ENCODE measurements at places on chromosomes 1 and 21.

DNA sequence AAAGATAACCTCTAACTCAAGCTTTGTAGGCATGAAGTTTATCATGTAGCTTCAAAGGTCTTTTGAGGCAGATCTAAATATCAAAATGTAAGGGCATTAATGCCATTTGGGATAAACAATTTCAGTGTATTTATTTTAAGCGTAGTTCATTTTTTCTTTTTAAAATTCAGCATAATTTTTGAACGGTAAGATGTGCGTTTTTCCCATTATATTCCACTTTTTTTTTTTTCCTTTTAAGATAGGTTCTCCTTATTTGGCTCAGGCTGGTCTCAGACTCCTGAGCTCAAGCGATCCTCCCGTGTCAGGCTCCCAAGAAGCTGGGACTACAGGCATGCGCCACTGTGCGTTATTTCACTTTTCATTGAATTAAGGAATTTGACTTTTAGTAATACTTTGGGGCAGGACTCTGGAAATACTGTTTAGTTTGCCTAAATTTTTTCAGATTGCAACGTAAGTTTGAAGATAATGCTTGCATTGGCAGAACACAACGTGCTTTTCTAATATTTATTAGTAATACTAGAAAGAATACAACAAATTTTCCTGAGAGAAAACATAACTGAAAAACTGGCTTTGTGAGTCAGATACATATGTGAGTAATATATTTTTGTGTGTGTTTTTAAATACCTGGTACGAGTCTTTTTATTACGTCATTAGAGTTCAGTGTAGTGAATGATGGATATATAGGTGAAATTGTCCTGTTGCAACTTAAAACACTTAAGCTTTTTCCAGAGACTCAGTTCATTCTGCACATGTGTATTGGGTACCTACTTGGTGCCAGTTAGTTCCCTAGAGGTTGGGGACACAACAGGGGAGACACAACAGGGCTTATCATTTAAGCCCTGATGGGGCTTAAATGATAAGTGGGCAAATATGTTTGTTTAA lies 2.2 kb downstream of the RALGPS2 start:
- no peak for DNase-seq

DNA sequence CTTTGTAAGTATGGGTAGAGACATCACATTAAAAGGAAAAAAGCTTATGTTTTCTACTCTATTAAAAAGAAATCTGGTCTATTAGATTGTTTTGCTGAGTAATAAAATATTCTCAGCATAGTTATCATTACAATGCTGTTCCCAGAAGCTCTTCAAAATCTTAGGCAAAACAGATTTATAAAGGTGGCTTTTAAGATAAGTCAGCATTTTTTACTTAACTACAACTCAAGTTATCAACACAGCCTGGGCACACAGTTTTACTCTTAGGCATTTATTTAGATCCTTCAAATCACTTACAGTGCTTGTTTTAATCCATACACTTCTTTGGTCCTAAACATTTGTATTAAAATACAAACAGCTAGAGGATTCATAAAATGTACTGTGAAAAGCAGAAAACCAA lies 534.8 kb upstream of the NCAM2 start:
- DNase-seq, result no peak

GRCh38 chr1:153933430-153933829 lies 10.7 kb upstream of the GATAD2B start:
- no peak for DNase-seq

- DNase-seq, result no peak
Measured at GRCh38 chr21:42397746-42398394, 2.0 kb upstream of the TMPRSS3 start.

DNA sequence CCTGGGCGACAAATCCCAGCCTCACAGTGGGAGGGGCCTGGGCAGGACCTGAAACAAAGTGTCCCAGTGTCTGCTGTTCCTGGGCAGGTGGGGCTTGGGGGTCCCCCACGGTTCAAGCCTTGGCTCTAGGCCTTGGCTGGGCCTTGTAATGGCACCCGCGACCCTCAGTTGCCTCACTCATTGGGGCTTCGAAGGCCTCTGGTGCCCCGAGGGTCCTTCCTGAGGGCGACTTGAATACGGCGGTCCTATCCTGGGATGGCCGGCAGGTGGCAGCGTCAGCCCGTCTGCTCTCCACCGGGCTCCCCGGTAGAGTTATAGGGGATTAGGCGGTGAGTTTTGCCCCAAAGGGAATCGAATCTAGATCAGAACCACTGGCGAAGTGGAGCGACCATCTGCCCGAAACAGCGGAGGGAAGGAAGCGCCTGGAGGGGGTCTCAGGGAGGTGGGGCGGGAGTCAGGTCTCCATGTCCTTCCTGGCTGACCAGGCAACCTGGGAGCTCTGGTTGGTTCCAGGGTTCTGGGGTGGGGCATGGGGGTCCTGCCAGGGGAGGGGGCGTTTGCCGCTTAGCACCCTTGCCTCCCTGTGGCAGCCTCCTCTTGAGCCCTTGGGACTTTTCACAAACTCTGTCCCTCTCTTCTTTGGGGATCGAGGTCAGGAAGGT lies 2.1 kb upstream of the PEX10 start:
- DNase-seq, result peak; percentile 88

GRCh38 chr1:16090076-16090826 lies 16.8 kb upstream of the FAM131C start:
- DNase-seq, result no peak

- no peak for DNase-seq
Measured at GRCh38 chr1:44389437-44389836, 15.6 kb upstream of the RNF220 start.

DNA sequence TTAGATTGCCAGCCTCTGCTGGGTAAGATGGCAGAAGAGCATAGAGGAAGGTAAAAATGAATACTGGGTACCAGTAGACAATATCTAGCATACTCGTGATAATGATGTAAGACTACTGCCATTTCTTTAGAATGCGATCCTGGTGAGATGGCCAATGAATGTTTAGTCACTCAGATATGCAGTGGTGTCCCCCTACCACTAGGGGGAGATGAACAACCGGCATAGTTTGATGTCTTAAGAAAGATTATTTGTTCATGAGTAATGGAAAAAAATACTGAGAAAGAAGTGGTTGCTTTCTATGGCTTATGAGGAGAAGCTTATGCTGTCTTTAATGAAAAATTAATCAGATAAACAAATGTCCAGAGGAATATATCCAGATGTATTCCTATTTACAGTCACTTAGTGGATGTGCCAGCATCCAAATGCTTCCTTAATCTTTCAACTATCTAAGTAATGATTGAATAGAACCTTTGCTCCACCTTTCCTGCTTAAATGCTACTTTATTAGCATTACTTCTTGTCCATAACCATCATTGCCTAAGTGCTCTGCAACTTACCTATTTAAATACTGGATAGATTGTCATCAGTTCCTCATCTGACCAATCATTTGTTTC lies 256.6 kb downstream of the ST6GALNAC3 start:
- peak; percentile 60 for DNase-seq

DNA sequence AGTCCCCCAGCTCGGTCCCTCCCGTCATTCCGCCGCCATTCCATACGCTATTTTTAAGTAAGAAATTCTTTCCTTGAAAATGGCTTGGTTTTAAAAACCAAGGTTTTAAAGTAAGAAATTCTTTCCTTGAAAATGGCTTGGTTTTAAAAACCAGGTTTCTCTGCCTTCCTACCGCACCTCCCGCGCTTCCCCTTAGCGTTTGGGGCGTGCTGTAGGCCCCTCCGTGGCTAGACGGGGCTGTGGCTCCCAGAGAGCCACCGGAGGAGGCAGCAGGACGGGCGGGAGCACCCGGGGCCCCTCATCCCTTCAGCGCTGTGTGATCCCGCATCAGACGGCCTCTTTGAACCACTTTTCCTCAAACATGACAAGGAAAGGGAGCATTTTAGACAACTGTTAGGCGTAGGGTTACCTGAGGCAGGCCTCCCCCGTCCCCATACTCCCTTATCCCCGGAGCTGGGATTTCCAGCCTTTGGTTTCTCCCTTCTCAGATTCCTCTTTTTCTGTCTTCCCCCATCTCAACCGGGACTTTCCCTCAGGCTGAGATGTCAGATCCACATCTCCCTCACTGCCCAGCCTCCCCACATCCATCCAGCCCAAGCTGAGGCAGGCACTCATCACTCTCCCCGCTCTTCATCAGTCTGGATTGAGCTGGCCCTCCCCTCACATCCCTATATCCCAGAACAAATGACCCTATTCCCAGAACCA lies 541 bp upstream of the CD58 start:
- DNase-seq, result no peak

DNA sequence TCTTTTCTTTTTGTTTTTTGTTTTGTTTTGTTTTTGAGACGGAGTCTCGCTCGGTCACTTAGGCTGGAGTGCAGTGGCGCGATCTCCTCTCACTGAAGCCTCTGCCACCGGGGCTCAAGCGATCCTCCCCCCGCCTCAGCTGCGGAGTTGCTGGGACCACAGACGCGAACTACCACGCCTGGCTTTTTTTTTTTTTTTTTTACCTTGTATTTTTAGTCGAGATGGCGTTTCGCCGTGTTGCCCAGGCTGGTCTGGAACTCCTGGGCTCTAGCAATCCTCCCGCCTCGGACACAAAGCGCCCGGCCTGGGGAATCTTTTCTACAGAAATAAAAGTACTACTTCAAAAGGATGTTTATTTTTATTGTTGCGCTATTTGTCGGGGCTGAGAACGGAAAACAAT lies 1.1 kb upstream of the SETDB1 start:
- peak; percentile 5 for DNase-seq

DNA sequence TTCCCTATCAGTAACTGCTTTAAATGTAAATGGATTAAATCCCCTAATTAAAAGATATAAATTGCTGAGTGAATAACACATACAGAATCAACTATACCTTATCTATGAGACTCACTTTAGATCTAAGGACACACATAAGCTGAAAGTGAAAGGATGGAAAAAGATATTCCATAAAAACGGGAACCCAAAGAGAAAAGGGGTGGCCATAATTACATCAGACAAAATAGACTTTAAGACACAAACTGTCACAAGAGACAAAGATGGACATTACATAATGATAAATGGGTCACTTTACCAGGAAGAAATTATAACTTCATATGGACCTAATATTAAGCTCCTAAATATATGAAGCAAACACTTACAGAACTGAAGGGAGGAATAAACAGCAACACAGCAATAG lies 59.2 kb downstream of the SLC25A24 start:
- no peak for DNase-seq

DNA sequence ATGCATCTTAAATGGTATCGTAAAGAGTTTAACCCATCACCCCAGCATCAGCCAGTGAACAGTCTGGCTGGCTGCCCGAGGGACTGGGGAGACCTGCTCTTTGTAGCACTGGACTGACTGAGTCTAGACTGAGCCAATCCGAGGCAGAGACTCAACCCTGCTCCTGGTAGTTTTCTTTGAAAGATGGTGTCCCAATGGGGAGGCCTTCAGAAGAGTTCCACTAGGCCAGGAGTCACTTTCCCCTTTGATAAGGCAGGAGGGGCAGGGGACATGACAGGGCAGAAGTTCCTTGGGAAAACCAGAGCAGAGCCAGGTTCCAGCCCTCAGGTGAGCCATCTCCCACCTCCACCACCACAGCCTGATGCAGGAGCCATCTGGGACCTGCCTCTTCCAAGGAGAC lies 203.5 kb downstream of the CAMTA1 start:
- no peak for DNase-seq

DNA sequence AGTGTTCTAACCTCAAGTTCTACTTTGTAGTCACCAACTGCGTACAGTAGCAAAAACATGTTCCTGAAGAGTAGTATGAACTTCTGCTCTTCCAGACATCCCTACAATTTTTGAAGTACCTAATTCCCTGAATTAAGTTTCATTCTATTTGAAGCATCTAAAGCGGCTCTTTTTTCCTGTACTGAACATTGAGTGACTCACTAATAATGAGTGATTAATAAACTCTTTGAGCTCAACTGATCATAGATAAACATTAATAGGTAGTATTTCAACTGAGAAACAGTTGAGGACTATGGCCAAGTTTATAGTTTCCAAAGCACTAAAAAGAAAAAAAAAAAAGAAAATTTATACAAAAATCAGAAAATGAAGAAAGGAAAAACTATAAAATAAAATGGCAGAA lies 683.1 kb downstream of the LTN1 start:
- no peak for DNase-seq

- no peak for DNase-seq
Measured at GRCh38 chr1:34188985-34189384, 12.3 kb downstream of the C1orf94 start.

DNA sequence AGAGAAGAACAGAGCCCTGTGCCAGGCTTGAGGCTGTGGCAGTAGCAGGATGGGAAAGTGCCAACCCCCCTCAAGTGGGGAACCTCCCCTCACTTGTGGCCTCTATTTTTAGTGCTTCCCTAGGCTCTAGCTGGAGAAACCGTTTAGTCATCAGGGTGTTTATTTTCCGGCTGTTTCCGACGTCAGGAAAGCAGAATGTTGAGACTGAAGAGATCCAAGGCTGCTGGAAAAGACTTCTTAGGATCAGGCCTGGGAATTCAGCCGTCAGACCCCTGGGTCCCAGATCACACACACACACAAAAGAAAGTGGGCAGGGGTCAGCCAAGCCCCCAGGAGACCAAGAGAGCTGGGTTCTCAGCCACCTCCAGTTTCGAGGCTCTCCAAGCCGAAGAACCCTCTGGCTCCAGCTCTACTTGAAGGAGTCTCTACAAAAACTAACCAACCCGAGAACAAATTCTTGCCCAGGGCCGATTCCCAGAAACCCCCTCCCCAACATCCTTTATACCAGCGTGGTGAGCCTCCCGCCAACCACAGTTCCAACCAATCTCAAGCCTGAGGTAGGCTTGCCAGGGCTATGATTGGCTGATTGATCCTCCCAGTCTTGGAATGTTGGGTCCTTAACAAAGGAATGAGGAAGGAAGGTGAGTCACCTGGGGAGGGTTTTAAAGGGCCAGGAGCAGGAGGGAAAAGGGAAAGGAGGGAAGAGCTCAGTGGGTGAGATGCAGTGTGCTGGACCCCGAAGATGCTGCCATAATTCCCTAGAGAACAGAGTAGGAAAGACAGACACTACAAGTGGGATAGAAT lies 2.5 kb upstream of the MEF2D start:
- no peak for DNase-seq

- DNase-seq, result no peak
Measured at GRCh38 chr1:10821388-10821787, 24.9 kb upstream of the CASZ1 start.

DNA sequence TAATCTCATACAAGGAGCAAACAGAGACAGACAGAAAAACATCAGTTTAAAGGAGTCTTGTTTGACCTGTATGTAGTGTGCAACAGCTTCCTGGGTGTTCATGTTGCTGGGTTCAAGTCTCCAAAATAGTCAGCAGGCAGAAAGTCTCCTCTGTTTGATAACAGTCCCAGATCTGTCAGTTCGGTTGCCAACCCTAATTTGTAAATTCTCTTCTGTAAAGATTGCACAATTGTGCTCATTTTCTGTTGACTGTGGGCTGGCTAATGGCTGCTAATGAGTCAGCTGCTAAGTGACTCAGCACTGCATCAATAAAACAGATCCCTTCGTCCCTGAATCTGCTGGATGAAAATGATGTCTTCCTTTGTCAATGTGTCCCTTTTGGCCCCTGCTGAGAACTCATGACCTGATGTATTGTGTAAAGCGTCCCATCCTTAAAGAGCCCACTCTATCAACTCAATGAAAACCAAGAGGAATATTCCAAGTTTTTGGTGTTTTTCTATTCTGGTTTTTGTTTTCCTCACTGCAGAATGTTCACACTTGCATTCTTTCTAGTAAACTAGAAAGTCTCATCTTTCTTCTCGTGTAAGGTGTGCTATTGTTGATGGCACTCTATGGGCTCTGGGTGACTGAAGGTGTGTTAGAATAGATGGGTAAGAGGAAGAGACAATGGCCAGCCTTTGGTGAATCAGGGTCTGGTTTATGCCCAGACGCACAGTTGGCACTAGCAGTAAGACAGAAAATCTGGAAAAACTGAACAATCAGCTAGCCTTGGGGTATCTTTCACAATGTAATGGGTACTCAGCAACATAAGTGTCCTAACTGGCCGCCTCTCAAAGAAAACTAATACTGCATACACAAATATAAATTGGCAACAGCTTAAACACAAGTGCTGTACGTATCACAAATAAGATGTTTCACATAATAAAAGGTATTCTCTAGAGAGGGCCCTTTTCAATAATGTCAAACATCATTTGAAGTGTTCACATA lies 75.1 kb upstream of the SIPA1L2 start:
- DNase-seq, result no peak
